ENCODE measurements at places on chromosomes 5 and 9.
A peak's percentile ranks its signal among the peaks of the same experiment; 100 is the strongest.

DNA sequence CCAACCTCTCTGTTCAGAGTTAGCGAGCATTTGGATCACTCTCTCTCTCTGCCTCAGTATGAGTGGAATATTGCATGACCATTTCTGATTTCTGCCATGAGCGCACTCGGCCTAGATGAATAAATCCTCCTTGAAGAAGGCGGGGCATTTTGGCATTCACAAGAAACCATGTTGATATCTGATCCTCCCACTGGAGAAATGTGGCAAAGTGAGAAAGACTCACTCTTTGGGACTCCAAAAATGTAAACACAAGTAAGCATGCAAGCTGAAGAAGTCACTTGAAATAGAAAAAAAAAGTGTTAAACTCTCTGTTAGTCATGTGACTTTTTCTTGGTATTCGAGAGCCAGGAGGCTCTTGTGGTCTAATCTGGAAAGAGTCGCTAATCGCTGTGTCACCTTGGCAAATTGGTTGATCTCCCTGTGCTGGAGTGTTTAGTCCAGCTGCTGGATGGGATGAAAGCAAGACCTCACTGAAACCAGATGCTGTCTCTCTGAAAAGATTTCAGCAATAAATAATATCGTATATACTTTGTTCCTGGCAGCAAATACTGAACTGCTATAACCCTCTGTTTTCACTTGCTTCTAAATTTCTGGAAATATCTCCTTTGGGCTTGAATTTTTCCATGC, 95.5 kb downstream of the GHR start:
- H3K27me3 ChIP-seq: no peaks in the 10 kb centered on the region
- no peaks in the 10 kb centered on the region for H3K36me3 ChIP-seq
- peaks cover 35% of the 10 kb centered on the region for H3K4me1 ChIP-seq
- DNase-seq: no peak
- peak overlapping the region; percentile 30 for H3K27ac ChIP-seq

GRCh38 chr5:89954916-89955315, 454.6 kb downstream of the CETN3 start:
- no peaks in the 10 kb centered on the region for H3K27me3 ChIP-seq
- H3K4me1 ChIP-seq: no peaks in the 10 kb centered on the region
- DNase-seq: no peak
- no peak overlapping the region for H3K4me3 ChIP-seq
- H3K36me3 ChIP-seq: no peaks in the 10 kb centered on the region

DNA sequence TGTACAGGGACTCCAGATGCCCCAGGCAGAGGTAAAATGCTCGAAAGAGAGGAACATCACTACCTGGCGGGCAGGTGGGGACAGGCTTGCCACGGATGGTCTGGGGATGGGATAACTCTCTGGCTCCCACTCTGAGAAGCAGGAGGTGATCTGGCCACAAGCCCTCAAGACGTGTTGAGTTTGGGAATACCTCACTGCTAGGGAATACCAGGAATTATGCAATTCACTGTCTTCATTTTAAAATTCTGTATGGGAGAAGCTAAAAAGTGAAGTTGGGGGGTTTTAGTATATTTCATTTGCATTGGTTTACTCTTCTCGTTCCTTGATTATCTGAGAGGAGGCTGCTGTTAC, 510.4 kb downstream of the CCDC171 start:
- H3K27me3 ChIP-seq: no peaks in the 10 kb centered on the region
- no peaks in the 10 kb centered on the region for H3K4me1 ChIP-seq
- H3K27ac ChIP-seq: no peak overlapping the region
- H3K36me3 ChIP-seq: no peaks in the 10 kb centered on the region

DNA sequence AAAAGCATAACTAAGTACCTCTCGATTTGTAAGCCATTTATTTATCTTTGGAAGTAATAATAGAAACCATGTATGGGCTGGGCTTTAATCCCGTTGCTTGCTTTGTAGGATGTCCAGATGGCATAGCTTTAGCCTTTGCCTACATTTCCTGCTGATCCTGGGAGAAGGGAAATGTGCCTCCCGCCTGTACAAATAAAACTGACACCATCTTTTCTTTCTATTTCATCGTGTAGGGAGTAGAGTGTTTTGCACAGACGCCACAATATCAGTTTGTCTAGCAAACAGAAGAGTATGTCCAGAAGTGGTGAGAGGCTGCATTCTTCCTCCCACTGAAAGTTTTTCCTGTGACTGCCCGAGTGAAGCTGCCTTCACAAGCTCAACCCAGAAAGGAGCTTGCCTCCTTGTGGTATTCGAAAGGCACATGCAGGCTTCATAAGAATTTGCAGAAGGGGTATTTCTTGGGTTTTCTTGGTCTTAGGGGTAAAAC, 24.7 kb upstream of the TJP2 start:
- peak; percentile 57 for DNase-seq
- no peak overlapping the region for H3K4me3 ChIP-seq
- peaks cover 3% of the 10 kb centered on the region for H3K4me1 ChIP-seq
- H3K27ac ChIP-seq: no peak overlapping the region
- no peaks in the 10 kb centered on the region for H3K36me3 ChIP-seq
- H3K27me3 ChIP-seq: no peaks in the 10 kb centered on the region

GRCh38 chr5:78813906-78814530, 165.4 kb upstream of the LHFPL2 start:
- H3K27me3 ChIP-seq: no peaks in the 10 kb centered on the region
- no peak overlapping the region for H3K4me3 ChIP-seq
- DNase-seq: no peak
- H3K4me1 ChIP-seq: peaks cover 7% of the 10 kb centered on the region

DNA sequence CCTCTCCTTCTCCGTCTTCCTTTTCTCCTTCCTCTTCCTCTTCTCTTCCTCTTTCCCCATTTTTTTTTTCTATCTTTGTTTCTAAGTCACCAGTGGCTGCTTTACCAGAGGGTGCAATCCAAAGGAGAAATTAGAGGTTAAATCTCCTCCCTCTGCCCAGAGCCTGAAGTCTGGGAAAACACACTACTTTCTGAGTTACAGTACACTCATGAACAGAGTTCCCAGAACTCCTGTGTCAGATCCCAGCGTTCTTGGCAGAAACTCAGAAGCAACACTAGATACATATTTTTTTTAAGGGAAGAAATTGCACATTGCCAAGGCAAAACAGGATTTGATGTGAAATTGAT, 189.0 kb downstream of the SNCAIP start:
- DNase-seq: peak; percentile 38
- H3K4me3 ChIP-seq: no peak overlapping the region
- H3K4me1 ChIP-seq: peaks cover 9% of the 10 kb centered on the region
- H3K36me3 ChIP-seq: no peaks in the 10 kb centered on the region
- peak overlapping the region; percentile 38 for H3K27ac ChIP-seq
- H3K27me3 ChIP-seq: no peaks in the 10 kb centered on the region

DNA sequence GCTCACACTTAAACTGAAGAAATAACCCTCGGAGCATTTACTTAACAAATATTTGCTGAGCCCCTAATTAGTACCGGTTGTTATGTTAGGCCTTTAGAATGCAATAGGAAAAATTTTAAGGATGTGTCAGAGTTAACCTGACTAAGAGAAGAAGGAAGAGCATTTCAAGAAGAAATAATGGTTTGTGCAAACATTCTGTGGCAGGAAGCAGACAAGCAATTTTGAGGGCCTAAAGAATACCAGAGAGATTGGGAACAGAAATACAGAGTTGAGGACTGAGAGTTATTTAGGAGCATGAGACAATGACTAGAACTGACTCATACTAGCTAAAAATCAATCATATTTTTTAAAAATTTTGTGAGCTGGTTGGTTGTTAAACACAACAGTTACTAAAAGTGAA, 218.8 kb downstream of the PRR16 start:
- DNase-seq: no peak
- no peak overlapping the region for H3K4me3 ChIP-seq
- no peaks in the 10 kb centered on the region for H3K4me1 ChIP-seq
- no peaks in the 10 kb centered on the region for H3K27me3 ChIP-seq
- no peaks in the 10 kb centered on the region for H3K36me3 ChIP-seq
- no peak overlapping the region for H3K27ac ChIP-seq

- no peak overlapping the region for H3K27ac ChIP-seq
- H3K4me3 ChIP-seq: no peak overlapping the region
- H3K36me3 ChIP-seq: no peaks in the 10 kb centered on the region
- no peaks in the 10 kb centered on the region for H3K4me1 ChIP-seq
Measured at GRCh38 chr5:165728425-165728824, 2223.0 kb downstream of the MAT2B start.

- H3K4me1 ChIP-seq: peaks cover 43% of the 10 kb centered on the region
- no peaks in the 10 kb centered on the region for H3K27me3 ChIP-seq
- H3K27ac ChIP-seq: no peak overlapping the region
- no peaks in the 10 kb centered on the region for H3K36me3 ChIP-seq
- no peak overlapping the region for H3K4me3 ChIP-seq
Measured at GRCh38 chr9:37996819-37997217, 72.2 kb downstream of the SHB start.

DNA sequence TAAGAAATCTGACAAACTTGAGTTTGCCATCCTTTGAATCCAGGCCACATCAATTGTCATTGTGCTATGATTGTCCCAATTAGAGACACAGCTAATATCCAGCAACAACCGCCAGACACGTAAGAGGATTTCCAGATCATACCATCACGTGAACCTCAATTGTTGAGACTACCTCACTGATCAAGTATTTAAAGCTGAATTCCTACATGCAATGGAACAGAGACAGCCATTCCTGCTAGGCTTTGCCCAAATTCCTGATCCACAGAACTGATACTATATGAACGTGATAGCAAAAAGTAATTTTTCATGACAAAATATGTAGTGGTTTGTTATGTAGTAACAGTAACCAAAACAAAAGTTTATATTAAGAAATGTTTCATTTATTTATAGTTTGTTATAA, 657.7 kb downstream of the PRR16 start:
- H3K27ac ChIP-seq: no peak overlapping the region
- no peaks in the 10 kb centered on the region for H3K36me3 ChIP-seq
- no peak for DNase-seq

- H3K36me3 ChIP-seq: no peaks in the 10 kb centered on the region
- H3K27me3 ChIP-seq: no peaks in the 10 kb centered on the region
- H3K27ac ChIP-seq: peak overlapping the region; percentile 50
- H3K4me1 ChIP-seq: peaks cover 18% of the 10 kb centered on the region
- peak; percentile 18 for DNase-seq
Measured at GRCh38 chr5:31962871-31963307, 211.2 kb downstream of the GOLPH3 start.

DNA sequence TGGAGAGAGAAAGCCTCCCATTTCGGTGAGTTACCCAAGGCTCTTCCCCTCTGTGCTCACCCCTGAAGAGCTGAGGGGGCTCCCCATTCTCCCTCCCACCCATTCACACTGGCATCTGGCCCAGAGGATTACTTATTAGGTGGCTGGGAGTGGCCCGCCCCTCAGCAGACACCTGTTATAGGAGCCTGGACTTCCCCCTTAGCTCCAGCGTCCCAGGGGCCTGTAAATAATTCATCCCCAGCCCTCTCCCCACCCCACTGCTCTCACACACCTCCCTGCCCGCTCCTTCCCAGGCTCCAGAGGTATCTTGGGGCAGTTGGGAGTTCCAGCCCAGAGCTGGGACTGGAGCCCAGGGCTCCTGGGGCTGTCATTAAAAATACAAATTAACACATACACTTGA, 11.6 kb upstream of the SLC6A7 start:
- H3K27me3 ChIP-seq: no peaks in the 10 kb centered on the region
- H3K4me3 ChIP-seq: no peak overlapping the region
- no peaks in the 10 kb centered on the region for H3K36me3 ChIP-seq

DNA sequence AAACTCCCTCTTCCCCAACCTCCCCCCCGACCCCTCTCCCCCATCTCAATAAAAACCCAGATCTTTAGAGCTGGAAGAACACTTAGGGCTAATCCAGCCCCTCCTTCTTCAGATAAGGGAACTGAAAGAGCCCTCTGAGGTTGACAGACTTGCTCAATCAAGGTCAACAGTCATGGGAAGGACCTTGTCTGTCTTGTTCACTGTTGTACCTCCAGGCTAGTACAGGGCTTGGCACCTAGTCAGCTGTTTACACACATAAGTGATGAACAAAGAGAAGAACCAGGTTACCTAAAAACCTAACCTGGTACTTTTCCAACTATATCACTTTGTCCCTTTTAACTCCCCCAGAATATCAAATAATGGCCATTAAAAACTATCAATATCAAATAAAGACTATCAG, 2.4 kb downstream of the TTC39B start:
- no peaks in the 10 kb centered on the region for H3K4me1 ChIP-seq
- H3K27me3 ChIP-seq: no peaks in the 10 kb centered on the region
- peak overlapping the region; percentile 91 for H3K27ac ChIP-seq
- no peaks in the 10 kb centered on the region for H3K36me3 ChIP-seq
- DNase-seq: no peak

DNA sequence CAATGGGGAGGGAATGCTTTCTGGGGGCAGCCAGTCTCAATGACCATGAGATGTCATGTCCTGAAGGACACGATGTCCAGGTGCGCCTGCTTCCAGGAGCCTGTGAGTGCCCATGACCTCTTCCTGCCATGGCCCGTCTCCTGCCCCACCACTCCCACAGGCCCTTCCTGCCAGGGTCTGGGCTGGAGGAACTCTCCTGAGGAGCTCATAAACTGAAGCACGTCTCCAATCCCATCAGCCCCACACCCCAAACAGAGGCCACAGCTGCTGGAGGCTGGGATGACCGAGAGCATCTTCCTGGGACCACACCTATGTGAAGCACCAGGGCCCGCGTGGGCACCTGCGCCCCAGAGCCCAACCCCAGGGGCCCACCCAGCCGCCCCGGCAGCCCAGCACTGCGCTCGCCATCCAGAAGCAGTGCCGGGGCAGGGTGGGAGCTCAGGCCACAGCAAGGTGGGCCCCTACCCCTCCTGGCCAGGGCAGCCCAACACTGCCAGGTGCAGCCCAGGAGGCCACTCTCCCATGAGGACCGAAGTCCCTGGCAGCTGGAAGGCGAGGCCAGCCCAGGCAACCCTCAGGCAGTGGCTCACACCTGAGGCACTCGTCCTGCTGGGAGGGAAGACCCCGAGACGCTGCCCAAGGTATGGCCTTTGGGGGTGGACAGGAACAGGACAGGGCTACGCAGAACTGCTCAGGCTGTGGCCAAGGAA, 53.9 kb upstream of the UBAC1 start:
- no peak for DNase-seq
- H3K4me3 ChIP-seq: no peak overlapping the region
- H3K27me3 ChIP-seq: no peaks in the 10 kb centered on the region
- H3K36me3 ChIP-seq: no peaks in the 10 kb centered on the region
- peaks cover 12% of the 10 kb centered on the region for H3K4me1 ChIP-seq

DNA sequence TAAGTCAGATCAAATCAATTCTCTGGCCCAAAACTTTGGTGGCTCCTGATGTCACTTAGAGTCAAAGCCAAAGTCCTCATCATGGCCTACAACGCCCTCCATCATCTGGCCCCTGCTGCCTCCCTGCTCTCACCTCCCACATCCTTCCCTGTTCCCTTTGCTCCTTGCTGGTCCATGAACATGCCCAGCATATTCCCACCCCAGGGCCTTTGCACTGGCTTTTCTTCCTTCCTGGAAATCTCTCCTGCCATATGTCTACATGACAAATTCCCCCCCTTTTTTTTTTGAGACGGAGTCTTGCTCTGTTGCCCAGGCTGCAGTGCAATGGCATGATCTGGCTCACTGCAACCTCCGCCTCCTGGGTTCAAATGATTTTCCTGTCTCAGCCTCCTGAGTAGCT, 11.1 kb upstream of the PSD2 start:
- peaks cover 15% of the 10 kb centered on the region for H3K27me3 ChIP-seq
- H3K27ac ChIP-seq: no peak overlapping the region
- H3K4me3 ChIP-seq: no peak overlapping the region
- DNase-seq: no peak
- no peaks in the 10 kb centered on the region for H3K36me3 ChIP-seq
